ENCODE measurements at places on chromosomes 4 and X. TPM values are rescaled to one million over a fixed set of nuclear protein-coding genes. Genes with fewer than 3 reads are reported as not detected.

DNA sequence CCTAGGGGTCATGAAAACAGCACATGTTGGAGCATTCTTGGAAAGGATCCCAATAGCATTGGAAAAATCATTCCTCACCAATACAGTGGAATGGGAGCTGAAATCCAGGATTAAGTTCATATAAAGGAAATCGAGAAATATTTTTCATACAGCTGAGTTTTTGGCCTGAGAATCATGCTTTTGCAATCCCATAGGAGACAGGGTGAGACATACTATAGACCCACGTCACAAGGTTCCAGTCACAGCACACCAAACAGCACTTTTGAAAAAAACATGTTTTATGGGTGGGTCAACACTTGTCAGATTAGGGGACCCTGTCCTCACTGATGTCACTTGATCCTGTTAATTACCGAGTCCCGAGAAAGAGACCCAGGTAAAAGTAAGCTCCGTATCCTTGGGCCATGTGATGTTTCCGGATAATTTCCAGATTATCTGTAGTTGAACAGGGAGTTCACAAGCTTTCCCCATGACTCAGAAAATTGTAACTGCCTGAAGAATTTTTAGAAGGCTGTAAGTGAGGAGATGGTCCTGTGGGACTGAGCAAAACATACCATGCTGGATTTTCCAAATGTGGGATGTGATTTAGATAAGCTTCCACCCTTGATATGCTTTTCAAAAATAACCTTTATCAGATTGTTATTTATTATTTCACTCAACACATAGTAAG is 80.9 kb upstream of the TLR3 start:
- no peaks in the 10 kb centered on the region for H3K36me3 ChIP-seq
- H3K27me3 ChIP-seq = no peaks in the 10 kb centered on the region
- H3K4me3 ChIP-seq = no peak overlapping the region

Gene SHROOM4
- total RNA-seq = 28.0 TPM

- H3K4me1 ChIP-seq = peaks cover 1% of the 10 kb centered on the region
- no peak overlapping the region for H3K27ac ChIP-seq
- no peak for DNase-seq
Observed at GRCh38 chrX:17520016-17520615, 145.1 kb downstream of the NHS start.

- peak; percentile 65 for DNase-seq
Observed at GRCh38 chr4:140049849-140050637, 103.9 kb downstream of the MAML3 start.

GRCh38 chr4:80092088-80092487 is 19.1 kb upstream of the ANTXR2 start:
- no peaks in the 10 kb centered on the region for H3K27me3 ChIP-seq
- H3K4me1 ChIP-seq = no peaks in the 10 kb centered on the region
- H3K36me3 ChIP-seq = no peaks in the 10 kb centered on the region
- no peak for DNase-seq
- no peak overlapping the region for H3K4me3 ChIP-seq

GRCh38 chr4:142434519-142435224 is 411.4 kb downstream of the INPP4B start:
- no peak for DNase-seq
- H3K4me1 ChIP-seq = no peaks in the 10 kb centered on the region
- no peak overlapping the region for H3K4me3 ChIP-seq

DNA sequence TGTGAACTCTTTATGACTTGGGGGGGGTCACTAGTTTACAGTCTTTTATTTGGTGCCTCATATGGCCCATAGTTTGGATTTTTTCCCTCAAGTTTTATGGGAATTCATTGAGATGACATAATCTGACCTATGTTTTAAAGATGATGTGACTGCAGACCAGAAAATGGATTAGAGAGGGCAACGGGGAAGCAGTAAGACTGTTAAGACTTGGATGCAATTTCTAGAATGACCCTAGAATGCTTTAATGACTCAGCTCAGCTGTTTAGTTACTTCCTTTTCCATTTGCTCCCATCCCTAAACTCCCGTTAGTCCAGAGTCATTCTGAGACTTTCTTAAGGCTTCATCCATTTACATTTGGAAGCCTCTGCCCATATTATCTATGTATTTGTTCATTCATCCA is 59.9 kb upstream of the PDGFRA start:
- H3K36me3 ChIP-seq = no peaks in the 10 kb centered on the region
- H3K4me1 ChIP-seq = no peaks in the 10 kb centered on the region
- no peak for DNase-seq
- no peak overlapping the region for H3K27ac ChIP-seq

Data from lung (tissue), 17 donors.